ENCODE measurements at places on chromosomes 6 and 20. TPM values are rescaled to one million over a fixed set of nuclear protein-coding genes. Genes with fewer than 3 reads are reported as not detected.

- H3K27me3 ChIP-seq: no peaks in the 10 kb centered on the region
- no peak overlapping the region for H3K27ac ChIP-seq
- no peak overlapping the region for H3K4me3 ChIP-seq
- no peaks in the 10 kb centered on the region for H3K4me1 ChIP-seq
- no peaks in the 10 kb centered on the region for H3K36me3 ChIP-seq
- DNase-seq: no peak
Observed at GRCh38 chr20:17316316-17317038, 89.6 kb downstream of the PCSK2 start.

- H3K36me3 ChIP-seq: no peaks in the 10 kb centered on the region
- DNase-seq: no peak
- peaks cover 72% of the 10 kb centered on the region for H3K4me1 ChIP-seq
- peak overlapping the region; percentile 27 for H3K4me3 ChIP-seq
- no peaks in the 10 kb centered on the region for H3K27me3 ChIP-seq
- no peak overlapping the region for H3K27ac ChIP-seq
Observed at GRCh38 chr6:136783495-136784270, 8.6 kb downstream of the MAP3K5 start.

DNA sequence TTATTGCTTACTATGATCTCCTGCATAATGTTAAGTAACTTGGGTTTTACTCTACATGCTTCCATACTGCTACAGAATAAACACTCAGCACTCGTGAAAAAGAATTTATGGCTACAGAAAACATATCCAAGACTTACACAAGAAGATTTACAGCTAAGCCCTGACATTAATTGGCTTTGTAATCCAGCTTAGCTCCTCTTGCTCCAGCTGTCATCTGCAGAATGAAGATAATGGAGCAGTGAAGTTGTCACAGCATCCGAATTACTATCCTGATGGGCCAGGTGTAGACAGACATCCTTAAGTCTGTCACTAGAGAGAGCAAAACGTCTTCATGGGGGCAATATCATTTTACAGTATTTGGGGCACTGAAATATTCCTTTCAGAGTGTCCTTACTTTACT, 155.3 kb downstream of the PRKN start:
- H3K4me1 ChIP-seq: no peaks in the 10 kb centered on the region
- no peak overlapping the region for H3K27ac ChIP-seq
- no peak for DNase-seq
- H3K4me3 ChIP-seq: no peak overlapping the region

GRCh38 chr6:111865909-111866546, 7.2 kb downstream of the FYN start:
- H3K27ac ChIP-seq: no peak overlapping the region
- no peaks in the 10 kb centered on the region for H3K36me3 ChIP-seq
- no peak overlapping the region for H3K4me3 ChIP-seq
- no peaks in the 10 kb centered on the region for H3K27me3 ChIP-seq
- H3K4me1 ChIP-seq: peaks cover 100% of the 10 kb centered on the region

- peaks cover 29% of the 10 kb centered on the region for H3K4me1 ChIP-seq
- H3K36me3 ChIP-seq: no peaks in the 10 kb centered on the region
Observed at GRCh38 chr20:34112600-34113101, 608 bp upstream of the EIF2S2 start.

GRCh38 chr20:53943522-53944291, 126.7 kb downstream of the BCAS1 start:
- no peaks in the 10 kb centered on the region for H3K27me3 ChIP-seq
- peaks cover 19% of the 10 kb centered on the region for H3K4me1 ChIP-seq
- DNase-seq: peak; percentile 38
- no peaks in the 10 kb centered on the region for H3K36me3 ChIP-seq
- H3K4me3 ChIP-seq: no peak overlapping the region
- no peak overlapping the region for H3K27ac ChIP-seq

- H3K4me3 ChIP-seq: no peak overlapping the region
- no peaks in the 10 kb centered on the region for H3K4me1 ChIP-seq
- H3K36me3 ChIP-seq: no peaks in the 10 kb centered on the region
- no peak for DNase-seq
- H3K27ac ChIP-seq: no peak overlapping the region
Observed at GRCh38 chr6:151199991-151200390, 39.8 kb upstream of the AKAP12 start.

DNA sequence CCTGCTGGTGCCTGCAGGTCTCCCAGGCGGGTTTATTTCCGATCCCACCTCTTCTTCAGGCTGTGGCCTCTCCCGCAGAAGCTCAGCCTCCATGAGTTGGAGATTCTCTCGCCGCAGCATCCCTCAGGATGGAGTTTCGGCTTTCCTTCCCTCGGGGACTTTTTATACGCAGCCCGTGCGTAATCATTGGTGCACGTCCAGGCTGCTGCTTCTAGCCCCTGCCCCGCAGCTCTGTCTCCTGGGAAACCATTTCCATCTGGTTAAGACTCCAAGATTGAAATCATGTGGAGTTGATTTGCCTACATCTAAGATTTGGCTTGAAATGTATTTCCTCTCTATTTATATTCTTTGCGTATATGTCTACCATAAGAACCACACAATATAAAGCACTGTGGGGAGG, 46.7 kb upstream of the CARMIL1 start:
- H3K27ac ChIP-seq: no peak overlapping the region
- no peaks in the 10 kb centered on the region for H3K4me1 ChIP-seq
- no peak overlapping the region for H3K4me3 ChIP-seq
- no peaks in the 10 kb centered on the region for H3K36me3 ChIP-seq
- DNase-seq: no peak

The PSORS1C1 gene
- not detected for polyA plus RNA-seq

The SLC22A3 gene
- polyA plus RNA-seq: not detected

The COL10A1 gene
- polyA plus RNA-seq: not detected

The TAGAP gene
- 193 TPM for polyA plus RNA-seq
